ENCODE measurements at places on chromosomes 5 and 9.

GRCh38 chr9:131521822-131522221 lies 9.2 kb downstream of the UCK1 start:
- DNase-seq = no peak

DNA sequence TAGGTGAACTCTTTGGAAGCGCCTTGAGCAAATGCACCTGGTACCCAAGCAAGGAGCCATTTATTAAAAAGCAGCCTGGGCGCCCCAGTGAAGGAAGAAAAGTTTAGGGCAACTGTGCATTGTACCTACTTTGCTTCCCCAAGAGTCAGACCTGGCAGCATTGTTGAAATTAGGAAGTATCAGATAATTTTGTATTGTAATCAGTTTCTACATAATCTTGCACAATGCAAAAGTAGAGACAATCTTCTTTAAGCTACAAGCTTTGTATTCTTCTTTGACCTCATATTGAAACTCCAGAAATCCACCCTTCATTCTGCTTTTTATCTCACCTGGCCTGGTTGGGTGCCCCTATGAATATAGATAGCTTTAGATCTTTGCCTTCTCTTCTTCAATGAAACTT lies 490.8 kb downstream of the RASEF start:
- no peak for DNase-seq

DNA sequence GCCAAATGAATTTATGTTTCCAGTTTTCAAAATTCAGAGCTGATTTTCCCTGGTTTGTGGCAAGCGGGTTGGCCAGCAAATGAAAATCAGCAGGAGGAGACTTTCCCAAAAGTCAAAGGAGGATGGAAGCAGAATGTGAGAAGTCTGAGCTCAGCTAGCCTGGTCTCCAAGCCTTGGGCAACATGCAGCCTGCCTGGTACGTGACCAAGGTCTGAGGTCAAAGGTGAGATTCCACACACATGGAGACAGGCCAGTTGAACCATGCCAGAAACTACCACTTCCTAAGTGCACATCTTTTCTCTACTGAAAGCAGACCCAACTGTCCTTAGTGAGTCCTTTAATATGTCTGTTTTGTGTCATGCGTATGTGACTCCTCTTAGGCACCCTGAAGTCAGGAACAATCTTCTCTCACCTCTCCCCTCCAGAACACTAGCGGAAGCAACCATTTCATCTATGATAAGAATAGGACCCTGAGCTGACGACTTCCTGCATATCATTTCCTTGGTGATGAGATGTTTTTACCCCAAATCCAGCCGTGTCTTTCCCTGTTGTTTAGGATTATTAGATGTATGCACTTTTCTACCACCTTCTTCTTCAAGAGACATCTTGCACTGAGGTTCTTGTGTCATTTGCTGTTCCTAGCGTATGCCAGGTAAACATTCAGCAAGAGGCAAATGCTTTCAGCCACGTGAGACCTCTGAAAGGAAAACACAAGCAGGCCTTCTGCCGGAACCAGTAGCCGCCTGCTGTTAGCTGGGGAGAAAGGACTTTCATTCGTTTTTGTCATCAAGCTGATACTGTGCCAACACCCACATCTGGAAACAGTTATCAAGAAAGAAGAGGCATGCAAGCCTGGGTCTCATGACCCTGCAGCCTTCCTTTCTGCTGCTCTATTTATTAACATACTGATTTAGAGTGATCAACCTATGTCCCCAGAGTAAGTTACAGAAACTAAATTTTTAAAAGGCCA lies 9.7 kb upstream of the TGFBI start:
- DNase-seq = peak; percentile 100

- DNase-seq = peak; percentile 11
These were observed 132.1 kb downstream of the AP3B1 start for GRCh38 chr5:78162253-78162862.

GRCh38 chr9:38482918-38483592 lies 58.8 kb upstream of the IGFBPL1 start:
- DNase-seq = no peak

GRCh38 chr5:128566178-128566577 lies 28.1 kb upstream of the FBN2 start:
- DNase-seq = no peak

GRCh38 chr5:81068063-81068462 lies 107.9 kb downstream of the RASGRF2 start:
- no peak for DNase-seq

DNA sequence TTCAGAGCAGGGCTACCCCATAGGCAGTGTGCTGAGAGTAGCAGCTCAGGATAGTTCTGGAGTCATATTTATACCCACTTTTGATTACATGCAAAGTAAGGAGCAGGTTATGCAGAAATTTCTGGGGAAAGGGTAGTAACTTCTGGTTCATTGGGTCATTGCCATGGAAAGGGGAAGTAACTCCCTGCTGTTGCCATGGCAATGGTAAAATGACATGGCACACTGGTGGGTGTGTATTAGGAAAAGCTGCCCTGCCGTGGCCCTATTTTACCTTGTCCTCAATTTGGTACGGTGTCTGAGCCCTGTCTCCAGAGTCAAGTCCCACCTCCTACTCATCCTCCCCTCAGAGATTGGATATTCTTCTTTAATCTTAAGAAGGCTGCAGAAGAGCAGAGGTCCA lies 526.7 kb upstream of the TYRP1 start:
- no peak for DNase-seq

All from fibroblast of skin of scalp (primary cell).